GM04503 (cell line): ENCODE measurements at places on chromosomes 6 and 20.

DNA sequence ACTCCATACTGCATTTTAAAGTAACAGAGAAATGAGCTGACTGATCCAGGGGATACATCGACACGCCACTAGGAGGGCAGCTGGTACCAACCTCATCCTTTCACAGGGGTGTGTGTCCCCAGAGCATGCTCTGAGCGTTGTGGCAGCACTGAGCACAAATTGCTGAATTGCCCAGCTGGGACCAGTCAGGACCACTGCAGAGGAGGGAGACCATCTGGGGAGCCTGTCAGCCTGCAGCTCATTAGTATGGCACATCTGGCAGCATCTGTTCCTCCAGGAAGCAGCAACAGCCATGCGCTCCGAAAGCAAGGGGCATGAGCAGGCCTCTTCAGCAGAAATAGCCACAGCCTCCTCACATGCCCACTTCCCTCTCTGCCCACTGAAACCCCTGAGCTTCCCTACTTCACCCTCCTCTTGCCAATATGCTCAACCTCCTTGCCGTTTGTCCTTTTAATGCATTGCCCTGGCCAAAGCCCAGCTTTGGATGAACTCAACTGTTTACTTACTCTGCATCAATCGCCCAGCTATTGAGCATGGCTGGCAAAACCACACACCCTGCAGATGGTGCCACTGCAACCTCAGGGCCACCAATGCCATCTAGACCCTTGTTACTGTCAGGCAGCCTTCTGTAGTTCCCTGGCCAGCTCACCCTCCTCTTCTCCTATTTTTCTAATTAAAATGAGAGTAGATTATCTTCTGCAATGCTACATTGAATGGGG is 77.6 kb upstream of the NEDD9 start:
- no peak for DNase-seq

DNA sequence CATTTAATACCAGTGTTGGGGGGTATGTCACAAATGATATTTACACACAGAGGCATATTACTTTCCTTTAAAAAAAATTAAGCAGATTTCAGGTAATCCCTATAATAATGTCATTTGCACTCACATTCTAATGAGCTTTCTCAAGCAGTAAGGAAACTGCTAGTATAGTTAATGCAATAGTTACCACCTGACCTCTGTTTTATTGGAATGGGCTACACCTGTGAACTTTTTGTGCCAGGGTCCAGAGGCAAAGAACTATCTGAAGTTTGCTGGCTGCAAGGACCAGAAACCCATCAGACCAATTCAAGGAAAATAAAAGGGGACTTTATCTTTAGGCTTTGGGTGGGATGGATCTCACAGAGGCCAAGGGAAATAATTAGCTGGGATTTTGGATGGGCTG is 2.9 kb upstream of the ZHX3 start:
- no peak for DNase-seq

DNA sequence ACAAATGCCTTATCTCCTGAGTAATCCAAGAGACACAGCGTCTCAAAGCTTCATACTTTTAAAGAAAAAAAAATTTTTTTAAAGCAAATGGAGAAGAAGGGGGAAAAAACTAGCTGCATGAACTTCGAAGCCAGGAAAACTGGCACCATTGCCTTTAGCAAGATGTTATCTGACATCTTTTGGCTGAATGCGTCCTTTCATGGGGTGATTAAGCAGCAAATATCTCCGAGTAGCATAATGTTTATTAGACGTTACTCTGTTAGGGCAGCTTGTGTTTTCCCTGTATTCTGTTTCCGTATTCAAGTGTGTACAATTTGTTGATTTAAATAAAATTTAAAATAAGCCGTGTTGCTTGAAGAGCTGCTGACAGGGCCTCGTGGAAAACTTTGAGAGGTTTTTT is 76.5 kb upstream of the TSHZ2 start:
- no peak for DNase-seq

GRCh38 chr6:13445005-13445743 is 42.2 kb downstream of the GFOD1 start:
- no peak for DNase-seq

DNA sequence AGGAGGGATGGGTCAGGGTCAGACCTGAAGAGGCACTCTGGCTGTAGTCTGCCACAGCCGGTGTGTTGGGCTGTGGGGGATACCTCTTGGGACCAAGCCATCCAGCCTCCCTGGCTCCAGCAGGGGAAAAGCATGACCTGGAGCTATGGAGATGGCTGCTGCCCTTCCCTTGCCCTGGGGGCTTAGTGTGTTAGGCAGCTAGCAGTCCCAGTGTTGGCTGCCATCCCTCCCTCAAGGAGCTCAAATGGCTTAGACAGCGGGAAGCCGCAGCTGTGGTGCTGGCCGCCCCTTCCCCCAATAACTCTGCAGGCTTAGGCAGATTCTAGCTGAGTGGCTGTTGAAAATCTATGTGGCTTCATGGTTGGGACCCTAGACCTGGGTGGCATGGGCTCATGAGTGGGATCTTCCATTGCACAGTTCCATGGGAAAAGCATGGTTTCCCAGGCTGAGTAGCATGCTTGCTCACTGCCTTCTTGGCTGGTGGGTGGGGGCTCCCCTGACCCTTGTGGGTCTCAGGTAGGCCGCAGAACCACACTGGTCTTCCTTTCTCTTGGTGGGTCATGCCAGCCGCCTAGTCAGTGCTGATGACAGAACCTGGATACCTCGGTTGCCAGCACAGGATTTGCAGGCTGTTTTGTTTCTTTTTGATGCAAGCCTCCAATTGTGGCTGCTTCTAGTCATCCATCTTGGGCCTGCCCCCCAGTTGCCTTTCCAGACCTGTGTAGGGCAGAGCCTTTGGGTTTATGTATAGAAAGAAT is 69.0 kb upstream of the AHI1 start:
- no peak for DNase-seq

- DNase-seq = no peak
These were observed 334.9 kb upstream of the JARID2 start for GRCh38 chr6:14910692-14911547.

GRCh38 chr20:57398231-57398821 is 7.1 kb downstream of the RBM38 start:
- DNase-seq = no peak

DNA sequence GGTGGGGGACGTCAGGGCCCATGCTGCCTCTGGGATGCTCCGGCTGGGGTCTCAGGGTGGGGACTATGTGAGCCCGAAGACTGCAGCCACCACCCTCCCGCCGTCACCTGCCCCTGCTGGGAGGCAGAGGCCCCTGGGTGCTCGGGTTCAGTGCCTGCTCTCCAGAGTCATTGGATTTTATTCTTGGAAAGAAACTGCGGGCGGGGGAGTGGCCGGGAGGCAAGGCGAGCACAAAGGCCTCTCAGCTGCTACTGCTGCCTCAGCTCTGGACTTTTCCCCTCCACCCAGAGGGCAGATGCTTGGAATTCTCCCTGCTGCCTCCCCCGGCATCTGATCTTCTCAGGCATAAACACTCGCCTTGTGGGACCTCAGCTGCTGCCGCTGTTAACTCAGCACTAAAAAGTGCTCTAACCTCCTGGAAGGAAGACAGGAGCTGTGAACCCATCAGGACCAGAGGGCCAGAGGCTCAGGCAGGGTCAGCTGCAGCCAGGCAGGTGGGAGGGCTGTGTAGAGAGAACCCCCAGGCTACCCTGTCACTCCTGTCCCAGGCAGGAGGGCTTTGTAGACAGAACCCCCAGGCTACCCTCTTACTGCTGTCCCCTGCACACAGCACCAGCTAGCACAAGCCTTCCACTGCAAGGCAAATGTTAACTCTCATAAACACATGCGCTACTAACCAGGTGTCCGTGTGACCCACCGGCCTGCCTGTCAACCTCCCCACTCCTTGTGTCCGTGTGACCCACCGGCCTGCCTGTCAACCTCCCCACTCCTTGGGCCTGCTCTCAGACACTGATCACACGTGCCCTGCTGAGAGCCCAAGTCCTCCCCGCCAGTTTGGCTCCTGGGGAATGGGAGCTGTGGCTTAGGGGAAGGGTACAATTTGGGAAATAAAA is 9.4 kb upstream of the FRMD1 start:
- DNase-seq = peak; percentile 14
